ENCODE measurements at places on chromosomes 11 and 22.

DNA sequence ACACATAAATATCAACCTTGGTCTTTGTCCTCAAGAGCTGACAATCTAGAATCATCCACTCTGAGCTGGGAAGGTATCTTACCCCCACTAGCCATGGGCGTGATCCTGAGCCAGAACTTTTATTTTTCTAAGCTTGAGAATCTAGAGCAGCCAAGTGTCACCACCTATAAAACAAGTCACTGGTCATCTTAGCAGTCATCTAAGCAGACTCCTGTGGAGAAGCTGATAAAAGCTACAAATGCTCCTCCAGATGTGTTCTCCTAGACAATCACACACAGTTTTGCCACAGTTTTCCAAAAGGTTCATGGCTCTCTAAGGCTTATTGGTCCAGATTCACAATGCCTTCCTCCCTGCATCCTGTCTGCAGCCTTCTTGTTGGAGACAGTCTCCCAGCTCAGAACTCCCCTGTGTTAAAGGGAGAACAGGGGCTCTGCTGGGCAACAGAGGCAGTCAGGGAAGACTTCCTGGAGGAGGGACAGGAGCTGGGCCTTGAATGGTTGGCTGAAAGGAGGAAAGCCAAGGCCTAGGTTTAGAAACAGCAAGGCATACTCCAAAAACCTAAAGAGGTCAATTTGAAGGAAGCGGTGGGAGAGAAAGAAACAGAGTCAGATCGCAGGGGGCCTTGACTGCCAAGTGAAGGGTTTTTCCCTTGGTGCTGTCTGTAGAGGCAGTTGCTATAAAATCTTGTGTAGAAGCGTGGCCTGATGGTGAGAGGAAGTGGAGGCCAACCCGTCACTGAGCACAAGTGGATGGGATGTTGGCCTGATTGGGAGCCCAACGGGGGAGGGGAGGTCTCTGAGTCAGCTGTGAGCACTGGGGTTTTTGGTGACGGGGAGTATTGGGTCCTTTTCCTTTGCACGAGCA lies 42.0 kb downstream of the ALX4 start:
- DNase-seq: no peak

DNA sequence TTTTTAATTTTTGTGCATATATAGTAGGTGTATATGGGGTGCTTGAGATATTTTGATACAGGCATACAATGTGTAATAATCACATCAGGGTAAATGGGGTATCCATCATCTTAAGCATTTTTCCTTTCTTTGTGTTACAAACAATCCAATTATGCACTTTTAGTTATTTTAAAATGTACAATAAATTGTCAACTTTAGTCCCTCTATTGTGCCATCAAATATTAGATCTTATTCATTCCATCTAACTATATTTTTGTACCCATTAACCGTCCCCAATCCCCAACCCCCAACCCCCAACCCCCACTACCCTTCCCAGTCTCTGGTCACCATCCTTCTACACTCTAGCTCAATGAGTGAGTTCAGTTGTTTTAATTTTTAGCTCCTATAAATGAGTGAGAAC lies 335.1 kb upstream of the C11orf87 start:
- no peak for DNase-seq

DNA sequence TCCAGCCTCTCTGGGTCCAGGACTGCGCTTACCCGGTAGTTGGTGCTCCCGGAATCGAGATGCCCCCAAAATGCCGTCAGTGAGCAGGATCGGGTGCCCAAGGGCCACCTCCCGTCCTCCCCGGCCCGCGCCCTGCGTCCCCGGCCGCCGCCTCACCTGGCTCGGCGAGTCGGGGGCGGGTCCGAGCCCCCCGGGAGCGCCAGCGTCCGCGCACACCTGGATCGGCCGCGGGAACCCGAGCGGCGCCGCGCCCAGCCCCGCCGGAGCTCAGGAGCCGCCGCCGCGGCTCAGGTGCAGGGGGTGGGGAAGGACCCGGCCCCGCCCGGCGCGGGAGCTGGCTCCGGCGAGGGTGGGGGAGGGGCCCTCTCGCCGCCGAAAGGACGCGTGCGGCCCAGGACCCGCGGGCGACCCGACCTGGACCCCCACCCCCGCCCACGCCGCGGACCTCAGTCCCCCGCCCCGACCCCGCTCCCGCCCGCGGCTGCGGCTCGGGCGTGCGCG lies at the start of gene SHANK2:
SHANK2 (minus strand) TSS at position 309 of the 501 bp plus-strand sequence. CDS start 105,251 bp downstream, outside the sequence.
- no peak for DNase-seq

- DNase-seq: peak; percentile 72
Measured at GRCh38 chr11:6353367-6353987, 33.2 kb upstream of the CAVIN3 start.

DNA sequence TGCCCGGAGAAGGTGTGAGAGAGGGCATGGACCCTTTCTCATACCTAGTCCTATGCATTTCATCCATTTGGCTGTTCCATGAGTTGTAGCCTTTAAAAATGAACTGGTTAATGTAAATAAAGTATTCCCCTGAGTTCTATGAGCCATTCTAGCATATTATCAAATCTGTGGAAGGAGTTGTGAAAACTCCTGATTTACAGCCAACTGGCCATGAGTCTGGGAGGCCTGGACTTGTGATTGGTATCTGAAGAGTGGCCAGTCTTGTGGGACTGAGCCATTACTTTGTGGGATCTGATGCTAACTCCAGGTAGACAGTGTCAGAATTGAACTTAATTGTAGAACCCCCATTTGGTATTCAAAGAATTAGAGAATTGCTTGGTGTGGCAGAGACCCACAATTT lies 48.4 kb downstream of the FAM118A start:
- DNase-seq: no peak

DNA sequence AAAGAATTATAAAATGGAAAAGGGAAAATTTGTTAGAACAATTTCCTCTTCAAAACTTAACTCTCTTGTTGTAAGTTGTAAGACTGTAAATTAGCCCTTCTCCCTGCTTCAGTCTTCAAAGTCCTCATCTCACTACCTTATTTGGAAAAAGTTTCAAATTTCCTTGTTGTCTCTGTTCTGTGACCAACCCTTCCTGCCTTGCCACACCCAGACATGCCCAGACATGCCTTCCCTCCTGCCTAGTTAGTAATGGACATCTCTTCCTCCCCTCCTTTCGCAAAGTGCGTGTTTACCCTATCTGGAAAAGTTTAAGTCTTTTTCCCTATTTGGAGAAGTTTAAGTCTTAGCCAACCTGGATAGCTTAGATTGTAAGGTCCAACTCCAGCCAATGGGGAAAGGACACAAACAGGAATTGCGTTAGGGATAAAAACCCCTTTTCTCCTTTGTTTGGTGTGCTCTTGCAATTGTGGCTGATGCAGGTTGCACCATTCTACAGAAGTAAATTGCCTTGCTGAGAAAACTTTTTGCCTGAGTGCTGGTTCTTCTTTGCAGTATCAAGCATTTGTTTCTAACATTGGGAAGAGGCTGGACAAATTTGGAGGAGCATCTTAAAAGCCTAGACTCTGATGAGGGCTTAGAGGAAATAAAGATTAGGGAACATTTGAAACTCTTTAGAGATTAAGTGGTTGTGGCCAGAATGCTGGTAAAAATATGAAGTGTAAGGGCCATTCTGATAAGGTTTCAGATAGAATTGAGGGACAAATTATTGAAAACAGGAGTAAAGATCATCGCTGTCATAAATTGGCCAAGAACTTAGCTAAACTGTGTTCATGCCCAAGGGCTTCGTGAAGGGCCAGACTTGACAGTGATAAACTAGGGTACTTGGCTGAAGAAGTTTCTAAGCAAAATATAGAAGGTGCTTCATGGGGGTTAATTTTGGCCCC lies 15.4 kb downstream of the OR52K2 start:
- no peak for DNase-seq

DNA sequence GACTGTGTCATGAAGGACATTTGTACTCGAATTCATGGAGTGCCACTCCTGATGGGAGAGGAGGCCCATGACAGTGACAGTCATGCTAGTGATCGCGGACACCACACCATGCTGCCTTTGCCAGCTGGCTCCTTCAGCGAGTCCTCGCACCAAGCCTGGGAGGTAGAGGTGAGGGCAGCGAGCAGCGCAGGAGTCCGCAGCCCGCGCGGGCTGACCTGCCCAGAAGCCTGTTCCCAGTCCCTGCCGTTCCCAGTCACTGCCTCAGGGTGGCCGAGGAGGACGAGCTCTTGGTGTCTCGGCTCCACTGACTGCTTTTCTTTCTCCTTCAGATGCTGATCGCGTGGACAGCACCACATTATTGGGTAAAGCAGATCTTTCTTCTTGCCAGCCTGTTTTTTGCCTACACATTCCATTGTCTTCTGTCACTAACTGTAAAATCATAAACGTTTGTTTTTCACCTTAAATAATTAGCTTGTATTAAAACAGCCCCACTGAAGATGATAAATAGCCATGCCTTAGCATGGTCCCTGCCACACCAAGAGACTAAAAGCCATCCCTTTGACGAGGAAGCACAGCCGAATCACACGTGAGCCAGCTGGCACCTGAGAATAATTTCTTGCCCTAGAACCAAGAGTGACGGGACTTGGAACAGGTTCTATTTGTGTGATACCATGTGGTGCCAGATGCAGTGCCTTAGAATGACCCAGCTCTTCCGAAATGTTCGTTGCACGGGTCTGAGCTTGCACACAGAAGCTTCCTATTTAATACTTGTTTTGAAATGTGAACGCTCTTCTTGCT lies 25.5 kb downstream of the FAM118A start:
- peak; percentile 88 for DNase-seq

DNA sequence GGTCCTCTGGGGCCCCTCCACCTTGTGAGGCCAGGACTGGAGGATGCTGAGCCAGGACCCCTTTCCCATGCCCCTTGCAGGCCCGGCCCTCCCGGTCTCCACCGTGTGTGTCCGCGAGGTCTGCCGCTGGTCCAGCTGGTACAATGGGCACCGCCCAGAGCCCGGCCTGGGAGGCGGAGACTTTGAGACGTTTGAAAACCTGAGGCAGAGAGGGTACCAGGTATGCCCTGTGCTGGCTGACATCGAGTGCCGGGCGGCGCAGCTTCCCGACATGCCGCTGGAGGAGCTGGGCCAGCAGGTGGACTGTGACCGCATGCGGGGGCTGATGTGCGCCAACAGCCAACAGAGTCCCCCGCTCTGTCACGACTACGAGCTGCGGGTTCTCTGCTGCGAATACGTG lies 17.9 kb downstream of the MUC5B start:
- DNase-seq: no peak

All from cerebellar cortex (tissue), 1 donor.